Activated CD4-positive, alpha-beta T cell treated with anti-CD3 and anti-CD28 coated beads, Interleukin-2, amount 10 ng/mL, durations not matched to agents 7 days and 5 days (primary cell): ENCODE measurements at places on chromosomes 7 and 10.
A peak's percentile ranks its signal among the peaks of the same experiment; 100 is the strongest.

DNA sequence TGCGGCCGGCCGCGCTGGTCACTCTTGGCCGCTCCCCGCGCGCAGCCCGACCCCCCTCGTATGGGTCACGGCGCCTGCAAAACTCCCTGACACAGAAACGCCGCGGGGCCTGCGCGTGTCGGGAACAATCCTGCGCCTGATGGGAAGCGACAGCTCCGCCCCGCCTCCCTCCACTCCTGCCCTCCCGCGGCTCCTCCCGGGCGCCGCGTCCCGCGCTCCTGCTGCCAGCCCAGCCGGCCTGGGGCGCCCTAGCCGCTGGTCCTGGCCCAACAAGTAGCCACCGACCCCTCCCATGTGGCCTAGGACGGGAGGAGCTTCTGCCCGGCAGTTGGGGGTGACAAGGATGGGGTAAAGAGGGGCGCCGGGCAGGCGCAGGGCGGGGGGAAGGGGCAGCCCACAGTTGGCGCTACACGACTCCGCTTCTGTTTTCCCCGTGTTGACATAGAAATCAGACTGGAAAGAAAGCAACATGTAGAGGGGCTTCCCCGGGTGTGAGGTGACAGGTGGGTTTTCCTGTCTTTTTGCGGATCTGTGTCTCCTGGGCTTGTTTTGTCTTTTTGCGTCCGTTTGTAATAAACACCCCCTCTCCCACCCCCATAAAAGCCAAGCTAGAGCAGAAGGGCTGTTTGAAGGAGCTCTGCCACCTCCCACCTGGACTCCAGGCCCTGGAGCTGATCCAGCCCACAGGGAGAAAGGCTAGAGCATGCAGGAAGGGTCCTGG, 35.1 kb upstream of the PAX2 start:
- DNase-seq: no peak

DNA sequence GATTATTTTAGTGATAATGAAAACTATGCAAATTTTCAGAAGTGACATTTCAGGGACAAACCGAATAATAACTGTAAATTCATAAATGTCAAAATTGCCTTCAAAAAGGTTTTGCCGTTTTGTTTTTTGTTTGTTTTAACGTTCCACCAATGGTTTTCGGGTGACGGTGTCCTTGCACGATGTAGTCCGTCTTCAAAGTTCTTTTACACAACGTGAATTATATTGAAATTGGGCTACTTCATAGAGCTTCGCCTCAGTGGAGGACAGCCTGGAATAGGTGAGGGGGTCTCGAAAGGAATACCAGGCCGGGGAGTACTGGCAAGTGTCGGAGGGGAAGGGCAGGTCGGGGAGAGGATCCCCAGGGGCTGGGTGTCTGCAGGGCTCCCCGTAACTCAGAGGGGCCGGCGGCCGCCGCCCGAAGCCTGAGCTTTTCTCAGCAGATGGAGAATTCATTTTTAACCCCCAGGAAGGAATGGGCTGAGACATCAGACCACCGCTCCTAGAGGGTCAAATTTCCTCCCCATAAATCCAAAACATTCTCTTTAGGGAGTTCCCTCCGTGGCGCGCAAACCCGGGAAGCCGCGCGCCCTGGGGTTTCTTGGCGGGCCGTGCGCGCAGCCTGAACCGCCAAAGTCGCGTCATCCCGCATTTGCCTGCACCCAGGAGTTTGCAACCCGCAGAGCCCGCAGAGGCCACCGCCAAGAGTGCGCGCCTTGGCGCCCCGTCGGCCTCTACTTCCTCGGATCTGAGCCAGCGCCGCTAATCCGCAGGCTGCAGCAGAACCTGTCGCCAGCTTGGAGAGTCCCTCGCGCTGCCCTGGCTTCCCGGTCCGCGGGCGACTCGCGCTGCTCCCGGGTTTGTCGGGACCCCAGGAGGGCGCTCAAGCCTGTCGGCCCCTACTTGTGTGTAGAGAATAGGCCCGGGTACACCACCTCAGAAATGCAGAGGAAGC, 17.3 kb upstream of the EVX1 start:
- DNase-seq: no peak

DNA sequence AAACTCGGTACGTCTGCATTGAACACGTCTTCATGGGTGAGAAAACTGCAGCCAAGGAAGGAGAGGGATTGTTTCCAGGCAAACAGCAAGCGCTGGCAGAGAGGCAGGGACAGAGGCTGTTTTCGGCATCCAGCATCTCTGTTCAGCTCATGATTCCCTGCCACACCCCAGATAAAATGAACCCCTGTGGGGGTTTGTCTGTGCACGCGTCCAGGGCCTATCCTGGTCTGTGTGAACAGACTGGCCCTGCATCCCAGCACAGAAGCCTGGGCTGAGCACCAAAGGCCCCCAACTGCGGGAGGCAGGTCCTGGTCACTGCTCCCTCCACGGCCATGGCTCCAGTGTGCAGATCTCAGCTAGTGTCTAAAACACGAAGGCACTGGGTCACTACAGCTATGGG, 83.3 kb upstream of the FAM20C start:
- DNase-seq: no peak

DNA sequence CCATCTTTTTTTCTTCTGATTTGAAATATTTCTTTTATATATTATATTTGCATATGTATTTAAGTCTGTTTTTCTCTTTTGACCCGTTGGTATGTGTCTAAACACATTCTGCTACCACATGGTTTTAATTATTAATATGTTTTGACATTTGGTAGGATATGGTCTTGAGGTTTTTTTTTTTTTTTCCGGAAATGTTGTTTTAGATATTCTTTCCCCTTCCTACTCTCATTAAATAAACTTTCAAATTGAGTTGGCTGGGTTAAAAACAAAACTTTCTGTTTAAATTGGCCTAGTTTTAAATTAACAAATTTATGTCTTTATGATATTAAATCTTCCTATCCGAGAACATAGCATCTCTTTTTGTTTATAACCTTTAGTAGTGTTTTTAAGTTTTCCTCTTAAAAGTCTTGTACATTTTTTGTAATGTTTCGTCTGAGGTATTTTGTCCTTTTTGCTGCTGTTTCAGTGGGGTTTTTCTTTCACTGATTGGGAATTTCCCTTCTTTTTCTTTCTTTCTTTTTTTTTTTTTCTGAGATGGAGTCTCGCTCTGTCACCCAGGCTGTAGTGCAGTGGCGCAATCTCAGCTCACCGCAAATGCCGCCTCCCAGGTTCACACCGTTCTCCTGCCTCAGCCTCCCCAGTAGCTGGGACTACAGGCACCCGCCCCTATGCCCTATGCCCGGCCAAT, 25.4 kb downstream of the STAM start:
- DNase-seq: no peak

GRCh38 chr7:108347616-108348015, 108.6 kb downstream of the NRCAM start:
- no peak for DNase-seq

DNA sequence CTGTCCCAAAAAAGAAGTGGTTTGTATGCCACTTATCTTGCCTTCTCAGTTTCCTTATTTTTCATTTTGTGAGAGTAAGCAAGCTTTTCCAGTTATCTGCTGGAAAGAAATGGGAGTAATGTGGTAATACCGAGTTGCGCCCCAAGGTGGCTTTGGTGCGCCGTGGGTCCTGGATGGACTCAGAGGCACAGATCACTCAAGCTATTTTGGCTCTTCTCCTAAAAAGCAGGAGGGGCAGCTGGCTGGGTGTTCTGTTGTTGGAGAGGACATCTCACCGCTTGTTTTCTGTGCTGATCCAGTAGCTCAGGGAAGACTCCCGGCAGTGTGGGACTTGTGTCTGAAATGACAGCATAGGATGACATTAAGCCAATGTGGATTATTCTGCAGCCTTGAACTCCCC, 16.4 kb downstream of the PRKRIP1 start:
- peak; percentile 60 for DNase-seq

DNA sequence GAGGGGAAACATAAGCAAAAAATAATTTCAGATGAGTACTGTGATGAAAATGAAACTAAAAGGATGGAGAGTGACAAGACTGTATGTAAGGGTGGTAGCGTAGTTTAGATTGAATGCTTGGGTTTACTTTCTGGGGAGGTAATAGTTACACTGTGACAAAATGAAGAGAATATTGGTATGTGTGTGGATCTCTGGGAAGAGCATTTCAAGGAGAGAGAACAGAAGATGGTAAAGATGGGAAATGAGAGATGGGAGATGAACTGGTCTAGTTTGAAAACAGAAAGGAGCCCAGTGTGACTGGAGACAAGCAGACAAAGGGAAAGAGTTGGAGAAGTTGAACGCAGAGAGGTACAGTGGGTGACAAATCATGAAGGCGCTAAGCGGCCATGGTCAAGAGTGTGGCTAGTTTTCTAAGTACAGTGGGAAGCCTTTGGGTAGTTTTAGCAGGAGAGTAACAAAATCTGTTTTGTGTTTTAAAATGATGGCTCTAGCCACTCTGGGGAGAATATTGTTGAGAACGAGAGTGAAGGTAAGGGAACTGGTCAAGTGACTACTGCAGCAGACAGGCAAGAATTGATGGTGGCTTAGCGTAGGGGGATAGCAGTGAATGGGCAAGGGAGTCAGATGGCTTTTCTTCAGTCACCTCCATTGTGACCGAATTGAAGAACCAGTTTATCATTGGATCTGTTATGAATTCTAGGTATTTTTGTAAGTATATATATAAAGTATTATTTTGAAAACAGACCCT, 22.6 kb downstream of the PALS2 start:
- no peak for DNase-seq

GRCh38 chr10:120948889-120949608, 97.9 kb downstream of the WDR11 start:
- peak; percentile 50 for DNase-seq

- DNase-seq: no peak
Measured at GRCh38 chr7:131506597-131506996, 49.8 kb downstream of the PODXL start.

- no peak for DNase-seq
Measured at GRCh38 chr10:99534450-99534938, 1.8 kb downstream of the NKX2-3 start.

DNA sequence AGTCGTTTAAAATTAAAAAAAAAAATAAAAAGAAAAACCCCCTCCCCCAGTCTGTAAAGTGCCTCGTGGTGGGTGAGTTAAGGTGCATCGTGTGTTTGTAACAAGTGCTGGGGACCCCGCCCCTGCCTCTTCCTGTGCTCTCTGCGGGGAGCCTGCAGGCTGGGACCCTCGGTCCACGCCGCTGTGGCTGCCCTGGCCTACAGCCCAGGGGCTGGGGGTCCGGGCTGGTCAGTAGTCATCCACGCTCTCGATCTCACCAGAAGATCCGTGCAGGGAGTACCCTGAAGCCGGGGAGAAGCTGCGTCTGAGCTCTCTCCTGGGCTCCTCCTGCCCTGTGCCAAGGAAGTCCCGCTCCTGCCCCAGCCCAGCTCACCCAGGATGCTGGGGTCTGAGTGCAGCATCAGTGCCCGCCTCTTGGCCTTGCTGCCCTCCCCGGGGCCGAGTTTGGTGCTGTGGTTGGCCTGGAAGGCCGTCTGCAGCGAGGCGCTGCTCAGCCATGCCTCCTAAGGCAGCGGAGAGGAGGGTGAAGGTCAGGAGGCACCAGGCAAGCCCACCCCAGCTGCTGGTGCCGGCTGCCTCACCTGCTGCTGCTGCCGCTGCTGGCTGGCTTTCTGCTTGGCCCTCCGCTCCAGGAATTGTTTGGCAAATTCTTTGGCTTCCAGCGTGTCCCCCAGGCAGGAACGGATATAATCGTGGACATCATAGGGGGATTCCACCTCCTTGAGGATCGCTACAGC, 8.1 kb downstream of the GNB2 start:
- no peak for DNase-seq

DNA sequence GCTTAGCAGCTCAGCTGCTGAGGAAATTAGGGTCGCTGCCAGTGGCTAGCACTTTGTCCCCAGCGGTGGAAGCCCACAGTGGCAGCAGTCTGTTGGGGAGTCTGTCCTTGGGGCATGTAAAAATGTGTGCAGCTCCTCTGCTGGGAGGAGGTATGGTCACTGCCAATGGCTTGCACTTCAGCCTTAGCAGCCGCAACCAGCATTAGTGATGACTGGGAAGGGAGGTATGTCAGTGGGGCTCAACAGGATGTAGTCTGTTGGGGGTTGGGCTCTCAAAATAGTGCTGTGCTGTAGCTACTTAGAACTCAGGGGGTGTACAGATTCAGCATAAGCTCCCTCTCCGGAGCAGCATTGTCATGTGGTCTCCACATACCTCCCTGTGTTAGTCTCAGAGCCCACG, 189.9 kb downstream of the ZEB1 start:
- no peak for DNase-seq

- DNase-seq: no peak
Measured at GRCh38 chr7:105906695-105907094, 30.3 kb upstream of the ATXN7L1 start.

DNA sequence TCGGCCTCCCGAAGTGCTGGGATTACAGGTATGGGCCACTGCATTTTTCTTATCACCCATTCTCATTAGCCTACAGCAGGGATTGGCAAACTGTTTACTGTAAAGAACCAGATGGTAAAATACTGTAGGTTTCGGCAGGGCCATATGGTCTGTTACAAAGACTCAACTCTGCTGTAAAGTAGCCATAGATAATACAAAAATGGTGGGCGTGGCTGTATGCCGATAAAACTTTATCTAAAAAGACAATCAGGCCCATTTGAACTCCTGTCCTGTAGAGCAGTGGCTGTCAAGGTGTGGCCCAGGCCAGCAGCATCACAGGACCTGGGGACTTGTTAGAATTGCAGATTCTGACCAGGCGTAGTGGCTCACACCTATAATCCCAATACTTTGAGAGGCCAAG, 134.3 kb downstream of the CUX1 start:
- no peak for DNase-seq

GRCh38 chr10:15472431-15473395, 101.6 kb upstream of the FAM171A1 start:
- no peak for DNase-seq

- no peak for DNase-seq
Measured at GRCh38 chr10:34791947-34792346, 23.1 kb downstream of the PARD3 start.

DNA sequence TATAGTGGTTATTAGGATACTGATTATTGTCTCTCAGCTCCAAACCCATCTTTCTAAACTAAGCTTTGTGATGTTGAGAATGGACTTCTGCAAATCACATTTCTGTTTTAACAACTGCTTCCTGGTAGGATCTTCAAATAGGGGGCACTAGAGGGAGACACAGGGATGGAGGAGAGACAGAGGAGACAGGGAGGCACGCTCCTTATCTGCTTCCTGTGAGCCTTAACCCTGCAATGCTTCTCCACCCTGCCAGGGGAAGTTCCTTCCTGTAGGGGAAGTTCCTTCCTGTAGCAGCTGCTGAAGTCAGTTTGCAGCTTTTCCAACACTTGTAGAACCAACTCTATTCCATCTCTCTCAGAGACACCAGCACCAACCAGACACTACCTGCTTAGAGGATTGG, 847.2 kb downstream of the CCSER2 start:
- DNase-seq: no peak

- DNase-seq: no peak
Measured at GRCh38 chr7:124635416-124635815, 130.2 kb downstream of the GPR37 start.

- no peak for DNase-seq
Measured at GRCh38 chr7:107007007-107007891, 37.3 kb upstream of the PRKAR2B start.

DNA sequence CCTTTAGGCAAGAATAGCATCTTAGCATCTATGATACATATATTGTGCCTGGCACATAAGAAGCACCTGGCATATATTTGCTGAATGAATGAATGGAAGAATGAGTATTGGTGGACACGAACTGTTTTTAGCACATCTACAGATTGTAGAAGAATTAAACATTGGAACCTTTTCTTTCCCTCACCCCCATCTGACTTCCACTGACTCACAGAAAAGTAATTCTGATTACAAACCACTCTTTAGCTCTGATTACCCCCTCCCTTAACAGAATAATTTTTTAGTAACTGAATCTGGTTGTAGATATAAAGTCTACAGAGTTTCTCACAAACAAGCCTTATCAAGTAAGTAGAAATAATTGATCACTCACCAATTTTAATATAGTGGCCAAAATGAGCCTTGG, 31.9 kb downstream of the SLC26A4 start:
- no peak for DNase-seq
